Airway epithelial cell (primary cell): ENCODE measurements at places on chromosomes 12 and 14. TPM values are rescaled to one million over a fixed set of nuclear protein-coding genes. Genes with fewer than 3 reads are reported as not detected.

The ALG10 gene
- 4.4 and 6.6 TPM in 2 replicates for total RNA-seq

The PYM1 gene
- total RNA-seq = 57.3 and 64.0 TPM in 2 replicates

The SYCP3 gene
- total RNA-seq = not detected in 2 replicates

The PTGDR gene
- total RNA-seq = not detected in 2 replicates

The DTX3 gene
- 3.5 and 3.6 TPM in 2 replicates for total RNA-seq

The LGMN gene
- 65.1 and 83.8 TPM in 2 replicates for total RNA-seq

The CPM gene
- total RNA-seq = 12.0 and 16.2 TPM in 2 replicates

The TRHDE gene
- 0.28 and 0.78 TPM in 2 replicates for total RNA-seq

The SERPINA12 gene
- not detected in 2 replicates for total RNA-seq

The HPD gene
- total RNA-seq = not detected in 2 replicates

The MIP gene
- not detected in 2 replicates for total RNA-seq

The SLC8A3 gene
- total RNA-seq = not detected in 2 replicates

The MAP3K9 gene
- 12.2 and 15.7 TPM in 2 replicates for total RNA-seq

The CCDC175 gene
- total RNA-seq = not detected in 2 replicates

The ACOT4 gene
- total RNA-seq = 0.42 and 2.0 TPM in 2 replicates

The MYF6 gene
- total RNA-seq = not detected in 2 replicates

The TAS2R7 gene
- total RNA-seq = not detected in 2 replicates

The FAM186B gene
- total RNA-seq = 0.07 and 0.14 TPM in 2 replicates

The ALG10B gene
- total RNA-seq = 4.2 and 9.2 TPM in 2 replicates

The CLEC4C gene
- not detected in 2 replicates for total RNA-seq

The ITGB7 gene
- 4.7 and 5.2 TPM in 2 replicates for total RNA-seq

The CLEC4E gene
- not detected in 2 replicates for total RNA-seq

The OASL gene
- total RNA-seq = 0.49 and 0.51 TPM in 2 replicates

The IL22 gene
- not detected in 2 replicates for total RNA-seq

The CCDC88C gene
- 18.9 and 26.7 TPM in 2 replicates for total RNA-seq

The EFS gene
- total RNA-seq = 15.0 and 23.2 TPM in 2 replicates

The SLC10A1 gene
- not detected in 2 replicates for total RNA-seq

The MMAB gene
- 50.2 and 72.5 TPM in 2 replicates for total RNA-seq

The OR4E1 gene
- not detected in 2 replicates for total RNA-seq

The TAS2R42 gene
- total RNA-seq = not detected in 2 replicates

The CMA1 gene
- not detected in 2 replicates for total RNA-seq

The PTGER2 gene
- 0.78 and 1.2 TPM in 2 replicates for total RNA-seq

The PPFIA2 gene
- not detected in 2 replicates for total RNA-seq

The CFAP73 gene
- total RNA-seq = not detected in 2 replicates

The PARPBP gene
- 5.8 and 10.5 TPM in 2 replicates for total RNA-seq

The FAM90A1 gene
- total RNA-seq = not detected in 2 replicates

The ZNF705A gene
- total RNA-seq = not detected in 2 replicates

The PRKD1 gene
- total RNA-seq = 0.71 and 1.6 TPM in 2 replicates

The CAMKK2 gene
- total RNA-seq = 20.5 and 21.8 TPM in 2 replicates

The MFAP5 gene
- 13.8 and 15.3 TPM in 2 replicates for total RNA-seq

The NANOG gene
- total RNA-seq = under 0.01 TPM in 1 of 2 replicates, not detected in the other

The HCAR1 gene
- 0.05 and 0.21 TPM in 2 replicates for total RNA-seq

The TEAD4 gene
- 16.6 and 19.9 TPM in 2 replicates for total RNA-seq

The EML5 gene
- total RNA-seq = 0.07 and 0.51 TPM in 2 replicates

The PDZRN4 gene
- not detected in 2 replicates for total RNA-seq

The SPX gene
- total RNA-seq = 2.0 and 8.3 TPM in 2 replicates

The EID3 gene
- 0.14 and 0.42 TPM in 2 replicates for total RNA-seq

The RNASE3 gene
- total RNA-seq = not detected in 2 replicates

The RASAL1 gene
- 0.60 and 1.1 TPM in 2 replicates for total RNA-seq

The PTPRR gene
- total RNA-seq = 0.21 TPM in 1 of 2 replicates, not detected in the other
